ENCODE measurements at places on chromosomes 7 and 10.
A peak's percentile ranks its signal among the peaks of the same experiment; 100 is the strongest.

DNA sequence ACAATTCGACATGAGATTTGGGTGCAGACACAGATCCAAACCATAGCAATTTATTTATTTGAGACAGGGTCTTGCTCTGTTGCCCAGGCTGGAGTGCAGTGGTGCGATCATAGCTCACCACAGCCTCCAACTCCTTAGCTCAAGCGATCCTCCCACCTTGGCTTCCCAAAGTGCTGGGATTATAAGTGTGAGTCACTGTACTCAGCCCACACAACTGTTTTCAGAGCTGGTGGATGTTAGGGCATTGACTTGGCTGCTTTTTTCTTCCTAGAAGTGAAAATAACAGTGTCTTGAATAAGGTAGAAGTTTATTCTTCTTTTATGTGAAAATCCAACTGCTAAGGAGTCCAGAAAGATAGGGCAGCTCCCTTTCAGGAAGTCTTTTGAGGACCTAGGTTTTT, 132.1 kb downstream of the CCDC3 start:
- no peak for DNase-seq

DNA sequence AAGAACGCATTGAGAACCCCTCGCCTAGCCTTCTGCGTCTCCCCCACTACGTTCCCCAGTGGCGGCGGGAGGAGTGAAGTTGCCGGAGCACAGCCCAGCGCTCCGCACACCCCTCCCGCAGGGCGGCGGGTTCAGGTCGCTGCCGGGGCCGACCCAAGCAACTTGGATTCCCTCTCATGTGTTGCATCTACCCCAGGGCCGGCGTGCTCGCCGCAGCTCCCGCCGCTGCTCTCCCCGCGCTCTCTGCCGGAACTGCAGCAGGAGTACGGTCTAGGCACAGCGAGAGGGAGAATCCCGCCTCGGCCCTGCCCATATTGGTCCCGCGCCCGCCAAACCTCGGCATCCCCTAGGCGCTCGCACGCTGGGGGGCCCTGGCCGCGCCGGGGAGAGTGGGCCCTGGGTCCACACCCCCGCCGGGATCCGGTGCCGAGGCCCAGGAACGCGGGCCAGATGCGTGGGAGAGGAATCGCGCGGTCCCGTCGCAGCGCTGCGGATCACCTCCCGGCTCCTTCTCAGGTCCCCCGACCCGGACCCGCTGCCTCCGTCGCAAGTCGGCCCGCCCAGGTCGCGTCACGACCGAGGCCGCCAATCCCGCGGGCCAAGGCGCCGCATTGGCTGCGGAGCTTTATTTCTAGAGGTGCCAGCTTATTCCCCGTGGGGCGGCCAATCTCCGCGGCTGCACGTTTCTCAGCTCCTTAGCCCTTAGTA, 648 bp upstream of the TMEM243 start:
- DNase-seq: peak; percentile 51

- DNase-seq: no peak
Observed at GRCh38 chr7:20778063-20778721, 8.5 kb downstream of the SP8 start.

GRCh38 chr7:15831606-15832005, 145.1 kb upstream of the MEOX2 start:
- DNase-seq: no peak

- DNase-seq: no peak
Observed at GRCh38 chr7:125125315-125125714, 195.7 kb upstream of the POT1 start.

GRCh38 chr7:1597066-1597760, 27.4 kb upstream of the PSMG3 start:
- no peak for DNase-seq

DNA sequence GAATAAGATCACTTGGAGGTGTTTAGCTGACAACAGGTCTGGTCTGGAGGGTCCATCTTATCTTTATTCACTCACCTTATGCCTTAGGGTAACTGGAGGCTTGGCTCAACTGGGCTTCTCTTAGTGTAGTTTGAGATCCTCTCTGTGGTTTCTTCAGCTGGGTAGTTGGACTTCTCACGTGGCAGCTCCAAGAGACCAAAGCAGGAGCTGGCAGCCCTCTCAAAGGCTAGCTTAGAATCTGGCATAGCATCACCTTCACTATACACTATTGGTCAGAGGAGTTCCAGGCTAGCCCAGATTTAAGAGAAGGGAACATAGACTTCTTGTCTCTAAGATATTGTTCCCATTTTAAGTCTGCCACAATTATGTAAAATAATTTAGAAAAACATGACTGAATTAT, 16.4 kb downstream of the ADK start:
- no peak for DNase-seq

GRCh38 chr7:957418-958220, 3.1 kb upstream of the ADAP1 start:
- no peak for DNase-seq

GRCh38 chr7:42766782-42767423, 145.0 kb downstream of the C7orf25 start:
- no peak for DNase-seq

- DNase-seq: no peak
Observed at GRCh38 chr7:17103984-17104383, 194.5 kb upstream of the AHR start.

- no peak for DNase-seq
Observed at GRCh38 chr10:19606968-19607367, 209.3 kb upstream of the PLXDC2 start.

- DNase-seq: no peak
Observed at GRCh38 chr7:142798451-142799436, 28.0 kb downstream of the PRSS2 start.

DNA sequence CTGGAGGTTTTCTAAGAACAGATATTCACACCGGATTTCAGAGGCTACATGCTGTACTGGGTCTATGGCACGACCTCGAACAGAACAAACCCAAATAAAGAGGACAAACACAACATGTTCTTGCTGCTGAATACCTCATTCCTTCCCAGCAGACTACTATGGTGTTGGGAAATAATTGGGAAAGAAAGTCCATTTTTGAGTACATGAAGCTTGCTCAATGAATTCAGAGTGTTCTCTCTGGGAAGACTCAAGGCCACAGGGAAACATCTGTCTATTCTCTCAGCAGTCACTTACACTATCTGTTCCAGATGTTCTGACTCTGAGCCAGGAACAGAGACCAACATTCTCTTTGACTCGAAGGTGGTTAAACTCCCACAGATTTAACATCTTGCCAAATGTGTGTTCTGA, 30.9 kb downstream of the LAMB1 start:
- no peak for DNase-seq

GRCh38 chr7:92680442-92680841, 90.3 kb upstream of the FAM133B start:
- DNase-seq: no peak

GRCh38 chr7:70637726-70638125, 494.2 kb upstream of the GALNT17 start:
- DNase-seq: no peak

DNA sequence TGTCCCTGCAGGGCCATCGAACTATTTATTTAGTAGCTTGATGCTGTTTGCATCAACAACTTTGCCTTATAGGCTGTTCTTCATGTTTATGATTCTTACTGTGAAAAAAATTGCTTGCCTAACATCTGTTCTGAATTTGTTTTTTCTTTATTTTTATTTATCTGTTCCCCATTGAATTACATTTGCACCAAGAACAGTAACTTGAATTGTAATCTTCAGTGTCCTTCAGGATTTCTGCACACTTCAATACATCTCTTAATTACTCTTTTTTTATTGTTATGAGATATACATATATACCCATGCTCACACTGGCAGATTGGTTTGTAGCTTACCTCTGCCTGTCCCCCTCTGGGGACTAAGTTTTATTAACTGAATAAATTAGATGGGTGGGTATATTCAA, 64.4 kb downstream of the TBXAS1 start:
- no peak for DNase-seq

DNA sequence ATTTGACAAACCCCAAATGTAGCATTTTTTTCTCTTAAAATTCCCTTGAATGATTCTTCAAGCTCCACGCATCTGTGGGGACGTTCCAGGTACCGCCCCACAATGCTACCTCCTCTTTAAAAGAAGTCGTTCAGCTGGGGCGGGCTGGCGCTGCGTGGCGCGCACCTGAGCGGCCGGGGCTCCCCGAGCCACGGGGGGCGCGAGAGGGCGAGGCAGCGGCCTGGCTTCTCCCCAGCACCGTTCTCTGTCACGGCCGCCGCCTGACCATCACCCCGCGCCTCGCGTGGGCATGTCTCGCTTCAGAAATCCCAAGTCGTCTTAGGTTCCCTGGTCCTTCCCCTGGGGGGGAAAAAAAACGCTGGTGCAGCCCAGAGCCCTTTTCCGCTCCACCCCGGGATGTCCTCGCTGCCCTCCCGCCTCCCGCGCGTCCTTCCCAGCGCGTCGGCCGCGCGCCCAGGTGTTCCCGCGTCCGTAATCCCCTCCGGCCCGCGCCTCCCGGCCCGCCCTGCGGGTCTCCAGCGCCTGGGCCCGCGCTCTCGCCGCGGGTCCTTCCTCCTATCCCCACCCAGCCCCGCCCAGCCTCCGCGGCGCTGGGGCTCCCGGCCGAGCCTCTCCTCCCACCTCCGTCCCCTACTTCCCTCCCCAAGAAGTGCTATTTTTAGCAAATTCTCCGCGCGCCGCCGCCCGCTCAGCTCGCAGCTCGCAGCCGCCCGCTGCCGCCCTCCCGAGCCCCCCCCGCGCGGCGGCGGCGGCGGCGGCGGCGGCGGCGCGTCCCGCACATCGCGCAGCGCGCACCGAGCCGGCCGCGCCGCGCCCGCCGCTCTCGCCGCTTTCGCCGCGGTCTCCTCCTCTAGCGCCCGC, 58.7 kb upstream of the PRPS1L1 start:
- DNase-seq: no peak

GRCh38 chr7:40015790-40016296, 65.8 kb downstream of the CDK13 start:
- no peak for DNase-seq

GRCh38 chr10:133018491-133018890, 69.2 kb upstream of the ADGRA1 start:
- DNase-seq: no peak

DNA sequence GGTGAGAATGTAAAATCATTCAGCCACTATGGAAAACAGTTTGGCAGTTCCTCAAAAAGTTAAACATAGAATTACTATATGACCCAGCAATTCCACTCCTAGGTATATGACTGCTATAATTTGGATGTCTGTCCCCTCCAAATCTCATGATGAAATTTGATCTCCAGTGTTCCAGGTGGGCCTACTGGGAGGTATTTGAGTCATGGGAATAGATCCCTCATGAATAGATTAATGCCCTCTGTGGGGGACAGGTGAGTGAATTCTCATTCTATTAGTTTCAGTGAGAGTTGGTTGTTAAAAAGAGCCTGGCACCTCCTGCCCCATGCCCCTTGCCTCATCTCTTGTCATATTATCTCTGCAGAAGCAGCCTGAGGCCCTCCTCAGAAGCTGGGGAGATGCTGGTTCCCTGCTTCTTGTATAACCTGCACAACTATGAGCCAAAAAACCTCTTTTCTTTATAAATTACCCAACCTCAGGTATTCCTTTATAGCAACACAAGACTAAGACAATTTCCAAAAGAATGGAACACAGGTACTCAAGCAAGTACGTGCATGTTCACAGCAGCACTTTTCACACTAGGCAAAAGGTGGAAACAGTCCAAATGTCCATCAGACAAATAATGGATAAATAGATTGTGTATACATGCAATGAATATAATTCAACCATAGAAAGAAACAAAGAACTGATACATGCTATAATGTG, 8.8 kb upstream of the SLC25A28 start:
- no peak for DNase-seq

Measured in NCI-H1436 treated with DMSO at 0.1 percent for 48 hours (cell line).